ENCODE measurements at places on chromosomes 16 and 17.

GRCh38 chr17:66941773-66942450, 22.6 kb upstream of the CACNG4 start:
- no peak for DNase-seq

DNA sequence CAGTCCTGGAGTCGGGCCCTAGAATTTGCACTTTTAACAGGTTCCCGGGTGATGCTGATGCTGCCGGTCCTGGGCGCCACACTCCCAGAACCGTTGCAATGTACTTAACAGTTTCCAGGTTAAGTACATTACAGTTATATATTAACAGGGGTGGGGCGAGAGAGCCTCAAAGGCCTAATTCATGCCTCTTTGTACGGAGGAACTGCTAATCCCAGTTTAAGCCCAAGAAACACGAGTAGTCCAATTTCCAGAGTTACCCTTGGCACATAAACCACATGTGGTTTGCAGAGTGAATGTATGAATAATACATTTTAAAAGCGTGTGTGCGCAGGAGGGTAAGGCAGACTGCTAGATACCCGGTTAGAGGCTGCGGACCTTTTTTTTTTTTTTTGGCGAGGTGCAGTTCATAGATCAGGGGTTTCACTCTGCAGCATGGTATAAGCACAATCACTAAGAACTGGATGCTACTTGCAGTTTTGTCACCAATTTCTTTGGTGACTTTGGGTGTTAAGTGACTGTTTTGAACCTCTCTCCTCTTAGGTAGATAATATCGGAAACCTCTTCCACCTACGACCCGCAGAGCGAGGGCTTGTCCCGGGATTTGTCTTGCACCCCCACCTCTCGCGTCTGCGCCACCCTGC, 713 bp downstream of the COX11 start:
- DNase-seq: no peak

DNA sequence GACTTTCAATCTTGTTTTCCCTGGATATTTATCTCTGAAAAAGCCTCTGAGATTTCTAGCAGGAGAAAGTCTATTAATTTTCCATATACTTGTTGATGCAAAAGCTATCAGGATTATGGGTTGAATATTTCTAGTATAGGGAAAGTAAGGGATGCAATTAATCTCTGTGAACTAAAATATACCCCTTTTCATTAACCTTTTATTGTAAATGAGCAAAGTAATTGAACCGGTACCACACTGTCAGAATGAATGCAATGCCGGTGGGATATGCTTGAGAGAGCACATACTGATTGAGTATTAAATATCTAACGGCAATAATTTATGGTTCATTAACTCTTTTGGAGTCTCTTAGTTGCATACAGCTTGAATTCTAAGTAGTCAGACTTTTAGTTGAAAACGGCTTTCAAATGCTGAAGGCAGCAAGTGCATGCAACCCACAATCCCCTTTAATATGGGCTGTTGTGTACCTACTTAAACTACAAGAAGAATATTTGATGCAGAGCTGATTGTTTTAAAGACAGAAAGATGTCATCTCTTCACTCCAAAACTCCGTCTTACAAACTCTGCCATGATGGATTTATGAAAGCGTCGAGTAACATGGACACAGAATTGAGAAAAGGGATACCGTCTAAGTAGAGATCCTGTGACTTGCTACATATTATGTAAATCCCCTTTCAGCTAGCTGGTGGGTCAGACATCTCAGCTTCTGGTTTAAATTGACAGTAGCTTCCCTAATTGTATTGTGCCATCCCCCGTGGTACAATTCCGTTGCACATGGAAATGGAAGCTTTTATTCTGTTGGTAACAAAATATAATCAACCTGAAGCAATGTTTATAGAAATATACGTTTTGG, 141.3 kb upstream of the CDH8 start:
- no peak for DNase-seq

DNA sequence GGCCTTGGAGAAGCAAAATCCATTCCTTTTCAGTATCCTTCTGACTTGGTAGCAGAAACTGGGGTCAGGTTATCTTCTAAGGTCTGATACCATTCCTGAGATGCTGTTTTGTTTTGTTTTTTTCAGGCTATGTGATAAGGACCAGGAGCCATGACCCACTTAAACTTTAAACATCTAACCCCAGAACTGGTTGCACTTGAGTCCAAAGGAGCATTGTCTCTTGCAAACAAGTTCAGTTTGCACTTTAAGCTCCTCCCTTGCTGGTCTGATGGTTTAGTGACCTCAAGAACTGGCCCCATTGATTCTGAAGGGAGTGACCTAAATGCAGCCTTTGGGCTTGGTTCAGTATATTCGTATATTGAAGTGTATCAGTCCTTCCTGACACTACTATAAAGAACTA, 75.2 kb downstream of the ERCC4 start:
- DNase-seq: no peak

Data from cerebellar nuclear complex (tissue), 1 donor.